ENCODE measurements at places on chromosomes 13 and 19.

DNA sequence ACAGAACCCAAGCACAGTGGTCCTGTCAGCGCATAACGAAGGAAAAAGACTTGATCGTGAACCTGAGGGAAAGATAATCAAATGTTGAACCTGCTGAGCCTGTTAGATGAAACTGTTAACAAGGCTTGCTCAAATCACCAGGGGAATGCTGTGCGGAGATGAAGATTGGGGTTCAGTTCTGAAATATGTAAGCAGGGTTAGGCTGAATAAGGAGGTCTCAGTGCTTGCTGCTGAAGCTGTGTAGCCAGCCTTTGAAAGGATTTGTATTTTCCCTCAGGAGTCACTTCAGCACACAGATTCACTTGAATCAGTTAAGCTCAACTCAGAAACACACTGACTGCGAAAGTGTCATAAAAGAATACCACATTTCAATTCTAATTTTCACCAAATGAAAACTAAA lies 793.5 kb downstream of the OLFM4 start:
- DNase-seq: no peak

DNA sequence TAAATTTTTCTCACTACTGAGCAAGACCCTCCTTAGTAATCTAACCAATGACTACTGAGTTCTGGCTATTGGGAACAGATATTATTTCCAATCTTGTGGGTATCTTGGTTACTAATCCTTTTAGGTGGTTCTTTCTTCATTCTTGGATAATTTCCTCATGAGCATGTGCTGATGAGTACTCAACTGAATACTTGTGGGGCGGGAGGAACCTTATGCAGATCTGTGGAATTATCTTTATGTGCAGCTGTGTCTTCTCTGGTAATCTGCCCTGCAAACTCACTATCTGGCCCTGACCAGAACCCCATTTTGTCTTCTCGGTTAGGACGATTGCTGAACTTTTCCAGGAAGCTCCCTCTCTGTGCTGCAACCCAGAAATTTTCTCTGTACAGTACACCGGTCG lies 89.7 kb upstream of the TRPC4 start:
- DNase-seq: no peak

DNA sequence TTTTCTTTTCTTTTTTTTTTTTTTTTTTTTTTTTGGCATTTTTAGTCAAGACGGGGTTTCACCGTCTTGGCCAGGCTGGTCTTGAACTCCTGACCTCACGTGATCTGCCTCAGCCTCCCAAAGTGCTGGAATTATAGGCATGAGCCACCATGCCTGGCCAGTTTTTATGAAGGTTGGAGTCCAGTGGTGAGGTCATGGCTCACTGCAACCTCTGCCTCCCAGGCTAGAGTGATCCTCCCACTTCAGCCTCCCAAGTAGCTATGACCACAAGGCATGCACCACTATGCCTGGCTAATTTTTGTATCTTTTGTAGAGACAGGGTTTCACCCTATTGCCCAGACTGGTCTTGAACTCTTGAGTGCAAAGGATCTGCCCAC lies 4.2 kb downstream of the SNRPA start:
- DNase-seq: no peak

- peak; percentile 23 for DNase-seq
These were observed 120.8 kb upstream of the ZNF507 start for GRCh38 chr19:32224371-32225244.

GRCh38 chr13:50451609-50452008 lies 391.9 kb downstream of the DLEU7 start:
- no peak for DNase-seq

GRCh38 chr19:15640904-15641597 lies 354 bp downstream of the CYP4F3 start:
- no peak for DNase-seq

GRCh38 chr13:97583907-97584497 lies 150.0 kb downstream of the RAP2A start:
- DNase-seq: no peak

- no peak for DNase-seq
These were observed 9.6 kb downstream of the ABHD13 start for GRCh38 chr13:108227651-108228272.

- no peak for DNase-seq
These were observed 60.5 kb downstream of the CCNE1 start for GRCh38 chr19:29872224-29872731.

- no peak for DNase-seq
These were observed 712.9 kb upstream of the GPC6 start for GRCh38 chr13:92513672-92514071.

GRCh38 chr19:55484593-55485438 lies at the start of gene NAT14:
NAT14 (plus strand) TSS chr19:55485188; CDS start chr19:55485709, 521 bp downstream.
- peak; percentile 43 for DNase-seq

DNA sequence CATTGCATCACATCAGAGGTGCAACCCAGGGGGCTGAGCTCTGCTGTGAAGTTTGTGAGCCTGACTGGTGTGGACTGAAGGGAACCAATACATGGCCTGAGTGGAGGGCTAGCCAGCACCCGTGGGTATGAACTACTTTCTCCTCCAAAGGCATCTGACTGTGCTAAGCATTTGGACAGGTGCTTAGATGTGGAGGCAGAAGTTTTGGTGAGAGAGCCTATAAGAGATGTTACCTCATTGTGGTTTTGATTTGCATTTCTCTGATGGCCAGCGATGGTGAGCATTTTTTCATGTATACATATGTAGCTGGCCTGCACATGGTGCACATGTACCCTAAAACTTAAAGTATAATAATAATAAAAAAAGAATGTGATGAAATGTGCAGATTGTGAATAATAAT lies 46.9 kb downstream of the TEX29 start:
- DNase-seq: no peak

DNA sequence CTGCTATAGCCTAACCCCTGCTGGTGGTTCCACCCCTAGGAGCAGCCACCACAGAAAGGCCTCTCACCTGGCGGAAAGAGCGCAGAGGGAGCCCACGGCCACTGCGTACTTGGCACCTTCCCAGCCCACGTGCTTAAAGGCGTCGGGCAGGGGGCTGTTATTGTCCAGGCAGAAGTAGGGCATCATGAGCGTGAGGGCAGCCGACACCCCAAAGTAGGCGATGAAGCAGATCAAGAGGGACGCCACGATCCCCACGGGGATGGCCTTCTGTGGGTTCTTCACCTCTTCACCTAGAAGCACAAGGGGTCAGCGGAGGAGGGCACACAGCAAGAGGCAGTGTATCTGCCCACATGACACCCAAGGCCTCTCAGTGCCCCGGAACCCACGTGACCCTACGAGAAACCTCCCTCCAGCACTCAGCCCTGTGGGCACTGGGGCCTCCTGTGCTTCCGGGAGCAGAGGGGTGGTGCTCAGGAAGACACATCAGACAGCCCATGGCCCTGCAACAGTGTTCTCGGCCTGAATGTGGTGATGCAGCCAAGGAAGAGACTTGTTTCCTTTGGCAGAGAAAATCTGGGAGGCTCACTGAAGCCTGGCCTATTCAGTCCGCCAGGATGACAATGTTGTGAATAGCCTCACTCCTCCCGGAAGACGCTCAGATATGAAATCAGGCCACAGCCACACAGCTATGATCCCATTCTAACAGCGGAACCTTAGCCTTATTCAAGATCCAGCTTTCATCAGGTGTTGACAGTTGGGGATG lies 72.1 kb downstream of the SLC7A1 start:
- no peak for DNase-seq

DNA sequence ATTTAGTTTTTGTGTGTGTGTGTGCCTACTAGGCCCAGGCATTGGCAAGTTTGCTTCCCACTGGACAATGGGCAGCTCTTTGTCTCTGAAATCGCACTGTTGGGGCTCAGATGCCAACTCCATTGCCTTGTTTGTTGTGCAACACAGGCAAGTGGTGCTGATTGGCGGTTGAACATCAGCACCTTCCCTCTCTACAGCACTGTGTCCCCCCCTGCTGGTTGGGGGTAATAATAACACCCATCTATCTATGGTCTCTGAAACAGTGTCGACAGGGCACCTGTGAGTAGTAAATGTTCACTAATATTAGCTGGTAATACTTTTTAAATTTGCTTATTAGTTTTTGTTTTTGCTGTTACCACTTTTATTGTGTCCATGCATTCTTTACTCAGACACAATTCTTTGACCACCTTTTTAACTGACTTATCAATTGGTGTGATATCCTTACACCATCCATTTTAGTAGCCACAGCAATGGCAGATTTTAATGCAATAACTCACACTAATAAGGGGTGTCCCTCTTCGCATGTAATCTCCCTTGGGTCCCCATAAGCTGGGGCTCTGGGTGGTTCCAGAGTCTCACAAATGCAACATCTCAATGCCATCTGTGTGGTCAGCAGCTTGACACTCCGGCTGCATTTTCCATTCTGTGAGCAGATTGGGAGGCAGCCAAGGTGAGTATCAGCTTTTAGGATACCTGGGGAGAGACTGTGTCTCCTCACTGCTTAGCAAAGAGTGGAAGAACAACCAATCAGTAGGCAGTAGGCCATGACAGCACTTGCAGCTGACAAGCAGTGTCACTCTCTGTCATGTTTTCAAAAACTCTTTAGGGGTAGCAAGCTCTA lies 47.7 kb upstream of the UQCRFS1 start:
- DNase-seq: no peak

DNA sequence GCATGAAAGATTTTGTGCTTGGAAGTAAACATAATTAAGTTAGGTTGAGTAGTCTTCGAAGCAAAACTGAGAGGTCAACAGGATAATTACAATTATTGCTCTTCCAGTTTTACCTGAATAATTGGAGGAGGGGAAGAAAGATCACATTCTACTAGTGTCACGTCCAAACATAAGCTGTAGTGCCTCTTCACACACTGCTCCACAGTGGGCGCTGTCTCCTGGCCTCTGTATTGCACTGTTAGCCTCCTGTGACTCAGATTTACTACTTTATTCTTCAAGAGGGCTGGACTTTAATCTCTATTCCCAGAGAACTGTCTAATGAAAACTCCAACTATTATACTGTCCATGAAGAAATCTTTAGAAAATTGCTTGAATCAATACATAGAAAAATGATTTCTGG lies 62.9 kb downstream of the TRPC4 start:
- DNase-seq: no peak

GRCh38 chr13:48234566-48235340 lies 1.7 kb downstream of the ITM2B start:
- DNase-seq: no peak

DNA sequence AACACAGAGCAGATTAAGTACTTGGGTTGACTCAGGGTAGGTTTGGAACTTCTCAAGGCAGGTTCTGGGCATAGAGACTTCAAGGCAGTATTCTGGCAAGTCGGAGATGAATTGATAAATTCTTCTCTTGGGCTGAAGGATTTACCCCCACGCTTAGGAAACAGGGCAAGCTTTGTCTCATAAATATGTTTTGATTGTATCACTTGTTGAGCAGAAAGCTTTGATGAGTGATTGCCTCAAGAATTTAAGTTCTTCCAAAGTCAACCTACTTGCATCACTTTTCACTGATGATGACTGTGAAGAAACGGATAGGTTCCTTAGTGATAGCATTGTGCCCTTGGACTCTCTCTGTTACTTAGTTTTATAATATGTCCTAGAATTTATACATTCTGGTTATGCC lies 258.6 kb upstream of the DACH1 start:
- no peak for DNase-seq

GRCh38 chr13:98199480-98199879 lies 22.4 kb upstream of the RNF113B start:
- DNase-seq: no peak

GRCh38 chr13:24922387-24922744 lies 158.4 kb downstream of the RNF17 start:
- no peak for DNase-seq

DNA sequence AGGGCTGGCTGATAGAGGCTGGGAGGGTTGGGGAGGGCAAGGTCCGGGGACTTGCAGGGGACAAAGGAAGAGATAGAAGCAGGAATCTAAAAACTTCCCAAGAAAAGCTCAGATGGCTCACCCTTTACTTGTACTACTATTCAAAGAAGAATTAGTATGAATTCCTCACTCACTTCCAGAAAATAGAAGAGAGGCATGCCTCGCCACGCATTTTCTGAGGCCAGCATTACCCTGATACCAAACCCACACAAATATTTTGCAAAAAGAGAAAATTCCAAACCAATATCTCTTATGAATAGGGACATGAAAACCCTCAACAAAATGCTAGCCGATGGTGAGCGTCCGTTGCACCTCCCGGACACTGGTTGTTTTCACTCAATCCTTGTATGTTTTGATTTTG lies 54.0 kb downstream of the ING1 start:
- DNase-seq: no peak

DNA sequence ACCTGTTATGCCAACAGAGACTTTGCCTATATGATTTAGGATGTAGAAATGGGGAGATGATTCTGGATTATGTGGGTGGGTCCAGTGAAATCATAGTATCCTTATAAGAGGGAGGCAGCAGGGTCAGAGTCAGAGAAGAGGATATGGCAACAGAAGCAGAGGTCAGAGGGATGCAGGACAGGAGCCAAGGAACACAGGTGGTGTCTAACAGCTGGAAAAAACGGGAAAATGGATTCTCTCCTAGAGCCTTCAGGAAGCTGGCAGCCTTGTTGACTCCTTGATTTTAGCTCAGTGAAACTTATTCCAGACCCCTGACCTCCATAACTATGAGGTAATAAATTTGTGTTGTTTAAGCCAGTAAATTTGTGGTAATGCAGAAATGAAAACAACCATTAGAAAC lies 28.8 kb upstream of the OXGR1 start:
- DNase-seq: no peak

DNA sequence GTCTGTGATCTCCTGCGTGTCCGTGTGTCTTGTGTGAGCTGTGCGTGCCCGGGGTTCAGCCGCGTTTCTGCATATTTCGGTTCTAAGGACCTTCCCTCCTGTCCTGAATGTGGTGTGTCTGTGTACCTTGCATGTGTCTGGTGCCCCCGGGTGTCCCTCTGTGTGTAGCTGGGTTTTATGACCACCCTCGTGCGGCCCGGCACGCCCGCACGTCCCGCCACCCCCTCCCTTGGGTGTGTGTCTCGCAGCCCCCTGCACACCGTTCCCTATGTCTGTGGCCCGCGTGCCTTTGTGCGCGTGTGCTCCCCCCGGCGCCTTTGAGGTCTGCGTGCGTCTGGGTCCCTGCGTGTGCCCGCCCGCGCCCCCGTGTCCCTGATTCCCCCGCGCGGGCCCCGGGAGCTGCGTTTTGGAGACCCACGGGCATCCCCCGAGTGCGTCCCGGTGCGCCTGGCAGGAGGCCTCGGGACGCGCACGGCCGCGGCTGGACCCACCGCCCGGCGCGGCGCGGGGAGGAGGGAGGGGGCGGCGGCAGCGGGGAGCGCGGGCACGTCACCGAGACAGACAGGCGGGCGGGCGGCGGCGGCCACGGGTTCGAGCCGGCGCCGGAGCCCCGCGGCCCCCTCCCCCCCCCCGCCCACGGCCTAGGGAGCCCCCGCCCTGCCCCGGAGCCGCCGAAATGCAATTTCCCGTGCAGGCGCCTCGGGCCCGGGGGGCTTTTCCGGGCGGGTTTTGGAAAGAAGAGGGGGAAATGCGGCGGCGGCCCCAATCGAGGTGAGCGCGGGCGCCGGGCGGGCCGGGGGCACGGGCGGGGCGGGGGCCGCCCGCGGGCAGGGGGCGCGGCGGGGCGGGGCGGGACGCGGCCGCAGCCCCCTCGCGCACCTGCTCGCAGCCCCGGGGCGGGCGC lies 12.0 kb upstream of the NANOS3 start:
- no peak for DNase-seq

Measured in activated effector memory CD4-positive, alpha-beta T cell treated with Interleukin-2 at 50 U/mL for 16 hours (primary cell).